Hematopoietic multipotent progenitor cell treated with erythropoietin and hydrocortisone succinate and interleukin-3 and kit ligand, for 15 days (in vitro differentiated cells): ENCODE measurements at places on chromosomes 13 and 19.
A peak's percentile ranks its signal among the peaks of the same experiment; 100 is the strongest.

DNA sequence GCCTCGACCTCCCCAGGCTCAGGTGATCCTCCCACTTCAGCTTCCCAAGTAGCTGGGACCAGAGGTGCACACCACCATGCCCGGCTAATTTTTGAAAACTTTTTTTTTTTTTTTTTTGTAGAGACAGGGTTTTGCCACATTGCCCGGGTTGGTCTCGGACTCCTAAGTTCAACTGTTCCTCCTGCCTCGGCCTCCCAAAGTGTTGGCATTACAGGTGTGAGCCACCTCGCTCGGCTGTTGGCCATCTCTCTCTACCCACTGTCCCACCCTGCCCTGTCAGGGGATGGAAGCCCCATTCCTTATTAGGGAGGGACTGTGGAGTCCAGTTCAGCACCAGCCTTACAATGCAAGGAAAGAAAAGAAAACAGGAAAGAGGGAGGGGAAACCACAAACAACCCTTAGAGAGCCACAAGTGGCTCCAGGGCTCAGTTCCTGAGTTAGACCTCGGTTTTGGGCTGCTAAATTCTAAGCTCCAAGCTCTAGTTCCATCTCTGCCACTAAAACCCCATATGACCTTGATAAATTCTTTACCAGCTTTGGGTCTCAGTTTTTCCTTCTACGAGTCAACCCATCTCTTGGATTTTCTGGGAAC lies 31.7 kb downstream of the ACTL9 start:
- DNase-seq = no peak

GRCh38 chr13:112869202-112870050 lies 99.6 kb upstream of the MCF2L start:
- no peak for DNase-seq

GRCh38 chr19:17725422-17726078 lies 6.3 kb downstream of the MAP1S start:
- DNase-seq = no peak

GRCh38 chr19:49502866-49503581 lies 6.8 kb downstream of the RPS11 start:
- no peak for DNase-seq

GRCh38 chr19:3474010-3474409 lies 6.3 kb downstream of the SMIM24 start:
- no peak for DNase-seq

DNA sequence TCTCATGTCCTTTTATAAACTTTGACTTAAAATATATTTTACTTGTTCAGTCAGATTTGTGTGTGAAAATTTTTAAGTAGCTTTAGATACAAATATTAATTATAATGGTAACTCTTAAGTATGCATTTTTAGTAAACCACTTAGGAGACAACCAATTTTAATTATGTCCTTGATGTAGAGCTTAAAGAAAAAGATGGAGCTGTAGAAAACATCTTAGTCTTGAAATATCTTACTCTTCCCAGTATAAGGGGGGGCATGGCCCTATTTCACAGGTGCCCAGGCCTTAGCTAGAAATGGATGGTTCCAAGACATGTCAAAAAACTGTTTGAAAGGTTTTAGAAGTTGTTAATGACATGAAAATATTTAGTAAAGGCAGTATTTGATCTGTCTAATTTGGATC lies 43.4 kb upstream of the CEACAM21 start:
- DNase-seq = no peak

DNA sequence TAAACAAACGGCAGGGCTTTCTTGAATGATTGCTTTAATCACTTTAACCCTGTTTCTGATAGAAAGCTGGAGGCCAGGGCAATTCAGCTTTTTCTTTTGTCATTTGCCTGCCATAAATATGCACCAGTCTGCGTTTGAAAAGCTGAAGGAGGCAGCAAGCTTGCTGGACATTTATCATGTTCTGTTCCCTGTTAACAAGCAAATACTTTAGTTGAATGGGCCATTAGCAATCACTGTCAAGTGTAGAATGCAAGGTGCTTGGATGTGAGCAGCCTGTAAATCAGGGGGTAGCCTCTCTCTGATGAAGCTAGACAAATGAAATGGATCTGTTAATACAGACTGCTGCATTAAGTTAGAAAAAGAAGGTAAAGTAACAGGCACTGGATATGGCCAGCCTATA lies 7.6 kb downstream of the EFNB2 start:
- no peak for DNase-seq

DNA sequence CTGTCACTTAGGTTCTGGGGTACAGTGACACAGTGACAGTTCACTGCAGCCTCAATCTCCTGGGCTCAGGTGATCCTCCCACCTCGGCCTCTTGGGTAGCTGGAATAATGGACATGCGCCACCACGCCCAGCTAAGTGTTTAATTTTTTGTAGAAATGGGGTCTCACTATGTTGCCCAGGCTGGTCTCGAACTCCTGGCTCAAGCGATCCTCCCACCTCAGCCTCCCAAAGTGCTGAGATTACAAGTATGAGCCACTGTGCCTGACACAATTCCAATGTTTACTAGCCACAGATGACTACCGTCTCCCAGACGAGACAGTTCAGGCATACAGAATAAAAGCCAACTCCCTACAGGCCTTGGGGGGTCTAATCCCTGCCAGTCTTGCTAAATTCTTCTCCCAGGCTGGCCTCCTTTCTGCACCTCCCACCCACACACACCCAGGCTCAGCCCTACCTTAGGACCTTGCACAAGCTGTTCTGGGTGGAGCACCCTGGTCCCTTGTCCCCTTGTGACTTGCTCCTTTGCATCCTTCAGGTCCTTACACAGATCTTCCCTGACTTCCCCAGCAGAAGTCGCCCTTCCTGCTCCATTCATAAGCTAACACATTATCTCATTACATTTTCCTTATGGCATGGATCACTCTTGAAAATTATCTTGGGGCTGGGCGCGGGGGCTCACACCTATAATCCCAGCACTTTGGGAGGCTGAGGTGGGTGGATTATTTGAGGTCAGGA lies 106.4 kb downstream of the INSR start:
- DNase-seq = no peak

DNA sequence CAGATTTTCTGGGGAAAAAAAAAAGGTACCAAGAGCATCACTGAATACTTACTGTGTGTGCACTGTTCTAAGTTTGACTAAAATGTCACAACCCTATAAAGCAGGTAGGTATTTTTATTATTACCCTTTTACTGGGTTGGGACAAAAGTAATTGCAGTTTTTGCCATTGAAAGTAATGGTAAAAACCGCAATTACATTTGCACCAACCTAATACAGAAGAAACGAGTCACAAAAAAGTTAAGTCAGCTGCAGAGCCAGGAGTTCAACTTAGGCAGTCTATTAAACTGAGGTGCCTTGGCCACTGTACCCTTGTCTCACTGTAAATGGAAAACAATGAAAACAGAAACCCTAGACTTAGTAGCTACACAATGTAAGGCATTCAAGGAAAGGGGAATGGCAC lies 281.9 kb downstream of the SUCLA2 start:
- no peak for DNase-seq

- no peak for DNase-seq
Measured at GRCh38 chr19:50308991-50309390, 20.2 kb downstream of the KCNC3 start.

DNA sequence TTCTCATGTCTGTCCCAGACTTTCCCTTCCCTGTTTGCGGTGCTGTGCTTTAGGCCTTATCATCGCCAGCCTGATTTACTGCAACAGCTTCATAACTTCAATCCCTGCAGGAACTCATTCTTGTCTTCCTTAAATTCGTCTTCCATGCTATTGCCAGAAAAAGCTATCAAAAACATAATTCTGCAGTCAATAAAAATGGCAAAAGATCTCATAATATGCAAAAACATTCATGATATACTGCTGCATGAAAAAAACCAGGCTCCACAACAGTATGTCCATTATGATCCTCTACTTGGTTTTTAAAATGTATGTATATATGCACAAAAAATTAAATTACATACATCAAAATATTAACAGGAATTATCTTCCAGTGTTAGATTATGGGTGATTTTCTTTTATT lies 28.4 kb downstream of the TGDS start:
- no peak for DNase-seq

- no peak for DNase-seq
Measured at GRCh38 chr13:51740698-51741097, 63.3 kb downstream of the DHRS12 start.

DNA sequence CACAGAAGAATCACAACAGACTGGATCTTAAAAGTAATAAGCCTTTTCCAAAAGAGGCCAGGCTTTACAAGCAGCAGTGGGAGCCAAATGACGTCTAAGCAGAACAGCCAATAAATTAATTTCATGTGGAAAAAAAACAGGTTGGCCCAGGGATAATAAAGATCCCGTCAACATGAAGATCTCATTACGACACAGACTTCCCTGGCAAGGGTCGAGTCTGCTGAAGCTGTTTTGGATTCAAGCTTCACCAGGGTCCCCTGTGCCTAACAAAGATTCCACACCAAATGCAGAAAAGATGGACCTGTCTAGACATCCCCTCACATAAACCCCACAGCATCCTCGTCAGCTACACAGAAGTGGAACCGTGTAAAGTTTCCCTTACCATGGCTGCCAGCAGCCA lies 215.1 kb upstream of the ZNF507 start:
- no peak for DNase-seq

GRCh38 chr19:31350033-31350692 lies 927 bp upstream of the TSHZ3 start:
- DNase-seq = no peak

- no peak for DNase-seq
Measured at GRCh38 chr19:18593367-18594095, 4.9 kb downstream of the REX1BD start.

GRCh38 chr13:75365724-75366173 lies 116.2 kb downstream of the TBC1D4 start:
- no peak for DNase-seq

DNA sequence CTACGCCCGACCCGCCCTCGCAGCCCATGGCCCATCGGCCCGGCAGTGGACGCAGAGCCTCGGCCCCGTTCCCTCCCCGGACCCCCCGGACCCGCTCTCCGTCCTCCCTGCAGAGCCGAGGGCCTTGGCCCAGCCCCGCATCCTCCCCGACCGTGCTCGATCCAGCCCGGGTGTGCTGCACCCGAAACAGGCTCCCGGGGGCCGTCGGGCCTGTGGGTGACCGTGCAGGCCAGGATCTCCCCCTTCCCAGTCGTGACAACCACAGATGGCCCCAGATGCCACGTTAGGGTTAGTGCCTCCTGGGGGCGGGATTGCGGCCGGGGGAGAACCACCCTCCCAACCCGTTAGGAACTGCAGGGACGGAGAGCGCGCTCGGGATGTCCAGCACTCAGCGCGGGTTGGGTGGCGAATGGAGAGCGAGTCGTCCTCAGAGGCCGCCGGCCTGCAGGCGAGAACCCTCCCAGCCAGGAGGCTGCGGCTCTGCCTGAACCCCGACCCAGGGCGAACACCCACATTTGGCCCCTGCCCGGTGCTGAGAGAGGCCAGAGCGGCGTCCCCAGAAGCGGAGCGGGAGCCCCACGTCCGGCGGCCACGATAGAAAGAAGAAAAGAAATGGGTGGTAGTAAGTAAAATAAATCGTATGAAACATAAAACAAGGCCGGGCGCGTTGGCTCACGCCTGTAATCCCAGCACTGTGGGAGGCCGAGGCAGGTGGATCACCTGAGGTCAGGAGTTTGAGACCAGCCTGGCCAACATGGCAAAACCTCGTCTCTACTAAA lies 6.7 kb upstream of the MADCAM1 start:
- DNase-seq = no peak

GRCh38 chr13:29125191-29125933 lies 305.2 kb downstream of the MTUS2 start:
- DNase-seq = no peak

DNA sequence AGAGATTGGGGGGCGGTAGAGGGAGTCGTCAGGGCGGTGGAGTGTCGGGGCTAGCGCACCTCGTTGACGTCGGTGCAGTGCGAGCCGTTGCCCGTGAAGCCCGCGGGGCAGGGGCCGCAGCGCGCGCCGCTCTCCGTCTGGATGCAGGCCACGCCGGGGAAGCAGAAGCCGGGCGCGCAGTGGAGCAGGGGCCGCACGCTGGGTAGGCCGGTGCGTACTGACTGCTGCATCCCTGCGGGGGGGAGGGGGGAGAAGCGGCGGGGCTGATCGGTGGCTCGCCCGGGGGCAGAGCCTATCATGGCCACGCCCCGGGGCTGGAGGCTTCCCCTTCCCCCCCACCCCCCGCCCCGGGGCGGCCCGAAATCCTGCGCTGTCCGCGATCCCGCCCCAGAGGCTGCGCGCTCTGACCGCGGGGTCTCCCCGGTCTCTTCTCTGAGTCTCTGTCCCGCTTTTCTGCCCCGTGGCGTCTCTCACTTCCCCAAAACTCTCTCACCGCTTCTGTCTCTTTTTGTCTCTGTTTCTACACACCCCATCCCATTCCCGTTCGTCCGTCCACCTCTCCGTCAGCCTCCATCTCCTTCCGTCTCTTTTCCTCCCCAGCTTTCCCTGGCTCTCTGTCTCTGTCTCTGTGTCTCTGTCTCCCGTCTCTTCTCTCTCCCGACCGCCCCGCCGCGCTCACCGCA lies 1.1 kb downstream of the COMP start:
- no peak for DNase-seq

DNA sequence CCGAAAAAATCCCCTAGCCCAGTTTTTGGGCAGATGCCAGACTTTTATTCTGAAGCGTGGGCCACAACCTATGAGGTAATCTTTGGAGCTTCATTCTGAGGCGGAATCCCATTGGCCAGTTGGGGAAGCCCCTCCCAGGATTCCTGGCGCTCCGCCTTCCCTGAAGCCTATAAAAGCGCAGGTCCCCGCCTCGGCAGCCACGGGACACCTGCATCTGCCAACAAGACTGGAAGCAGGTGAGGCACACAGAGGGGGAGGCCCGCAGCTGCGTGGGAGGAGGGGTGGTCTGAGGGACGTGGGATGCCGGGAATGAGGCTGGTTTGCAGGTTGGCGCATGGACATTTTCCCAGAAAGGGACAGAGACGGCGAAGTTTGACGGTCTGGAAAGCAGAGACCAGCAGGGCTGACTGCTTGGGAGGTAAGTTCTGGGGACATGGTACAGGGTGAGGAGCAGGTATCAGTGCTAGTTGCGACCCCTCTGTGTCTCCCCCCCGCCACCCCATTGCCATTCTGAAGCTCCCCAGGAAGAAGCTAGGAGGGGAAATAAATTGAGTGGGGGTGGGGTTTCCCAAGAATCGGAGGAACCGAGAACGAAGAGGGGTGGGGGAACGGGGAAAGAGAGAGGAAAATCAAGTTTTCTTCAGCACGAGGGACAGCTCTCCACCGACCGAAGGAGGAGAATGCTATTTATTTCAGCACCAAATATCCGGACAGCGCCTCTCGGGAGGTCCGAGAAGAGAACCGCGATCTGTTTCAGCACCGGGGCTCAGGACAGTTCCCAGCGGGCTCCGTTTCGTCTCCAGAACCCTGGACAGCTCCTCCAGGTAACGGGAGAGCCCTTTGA lies 22.4 kb upstream of the FEM1A start:
- DNase-seq = peak; percentile 47

GRCh38 chr13:43411741-43412140 lies 375.0 kb downstream of the ENOX1 start:
- no peak for DNase-seq
